PC-9 (cell line): ENCODE measurements at places on chromosomes 1 and 21. TPM values are rescaled to one million over a fixed set of nuclear protein-coding genes. Genes with fewer than 3 reads are reported as not detected.

OR2L5 gene
- not detected in 2 replicates for total RNA-seq

SDC3 gene
- total RNA-seq: 33.7 and 37.4 TPM in 2 replicates

ADGRL2 gene
- total RNA-seq: 24.0 and 25.3 TPM in 2 replicates

PUM1 gene
- 99.2 and 117 TPM in 2 replicates for total RNA-seq

GRCh38 chr1:8026976-8027747 lies 1.1 kb upstream of the ERRFI1 start:
- no peak for DNase-seq

DNA sequence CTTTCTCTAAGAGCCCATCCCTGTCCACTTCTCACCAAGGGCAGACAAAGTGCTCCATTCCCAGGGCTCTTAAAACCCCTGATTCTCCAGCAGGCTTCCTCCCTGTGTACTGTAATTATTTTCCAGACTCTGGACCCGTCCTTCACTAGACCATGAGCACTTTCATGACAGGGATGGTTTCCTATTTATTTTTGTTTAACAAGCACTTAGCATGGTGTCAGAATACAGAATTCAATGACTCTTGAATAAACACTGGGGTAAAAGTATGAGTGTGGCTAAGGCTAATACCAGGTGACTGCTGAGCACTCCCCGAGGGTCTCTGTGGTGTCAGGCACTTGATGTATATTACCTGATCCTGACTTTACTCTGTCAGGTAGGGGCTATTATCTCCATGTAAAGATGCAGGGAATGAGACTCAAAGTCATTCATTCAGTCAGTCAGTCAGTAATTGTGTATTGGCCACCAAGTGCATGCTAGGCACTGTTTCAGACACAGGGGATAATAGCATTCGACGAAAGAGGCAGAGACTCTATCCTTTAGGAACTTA lies 47.2 kb downstream of the C1orf21 start:
- DNase-seq: no peak

DNA sequence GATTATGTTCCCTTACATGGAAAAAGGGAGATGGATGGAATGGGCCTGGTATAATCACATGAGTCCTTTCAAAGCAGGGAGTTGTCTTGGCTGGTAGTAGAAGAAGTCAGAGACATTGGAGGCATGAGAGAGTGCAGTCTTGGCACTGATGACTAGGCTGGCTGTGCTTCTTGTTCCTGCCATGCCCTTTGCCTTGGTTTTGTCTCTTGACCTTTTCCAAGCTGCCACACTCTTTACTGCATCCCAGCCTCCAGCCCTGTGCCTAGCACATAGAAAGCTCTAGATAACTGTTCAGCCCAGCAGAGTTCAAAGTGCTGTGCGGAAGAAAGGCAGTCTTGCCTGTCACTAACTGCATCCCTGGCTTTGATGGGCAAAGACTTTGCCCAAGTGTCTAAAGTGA lies 412.6 kb downstream of the PRDM2 start:
- DNase-seq: no peak

GRCh38 chr1:8987881-8988617 lies 38.2 kb downstream of the SLC2A7 start:
- DNase-seq: peak; percentile 44

- DNase-seq: no peak
Measured at GRCh38 chr1:228180271-228180958, 14.8 kb downstream of the IBA57 start.

GRCh38 chr1:216812966-216813365 lies 89.7 kb upstream of the ESRRG start:
- no peak for DNase-seq

DNA sequence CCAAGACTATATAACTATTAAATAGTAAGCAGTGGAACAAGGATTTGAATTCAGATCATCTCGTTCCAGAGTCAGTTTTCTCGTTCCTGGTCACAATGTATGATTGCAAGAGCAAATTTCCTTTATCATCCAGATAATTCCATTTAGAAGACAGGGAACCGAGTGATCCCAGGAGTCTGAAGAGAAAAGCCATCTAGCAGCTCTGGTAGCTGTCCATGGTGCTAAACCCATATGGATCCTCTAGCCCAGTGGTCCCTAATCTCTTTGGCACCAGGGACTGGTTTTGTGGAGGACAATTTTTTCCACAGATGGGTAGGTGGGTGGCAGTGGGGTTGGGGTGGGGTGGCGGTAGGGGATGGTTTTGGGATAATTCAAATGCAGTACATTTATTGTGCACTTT lies 229.4 kb downstream of the PTPRU start:
- DNase-seq: no peak

- no peak for DNase-seq
Measured at GRCh38 chr1:15739745-15740144, 2.6 kb upstream of the TMEM82 start.

GRCh38 chr1:74357756-74358155 lies 122.6 kb downstream of the TNNI3K start:
- DNase-seq: no peak

GRCh38 chr1:193408782-193409293 lies 222.4 kb upstream of the B3GALT2 start:
- no peak for DNase-seq
